ENCODE measurements at places on chromosomes 1 and 21.
A peak's percentile ranks its signal among the peaks of the same experiment; 100 is the strongest.

GRCh38 chr1:190212450-190212849, 265.2 kb downstream of the BRINP3 start:
- DNase-seq, result no peak

GRCh38 chr1:175127565-175127964, 59.9 kb downstream of the TNN start:
- DNase-seq, result no peak

- DNase-seq, result no peak
Measured at GRCh38 chr1:59052166-59052590, 244.7 kb upstream of the FGGY start.

DNA sequence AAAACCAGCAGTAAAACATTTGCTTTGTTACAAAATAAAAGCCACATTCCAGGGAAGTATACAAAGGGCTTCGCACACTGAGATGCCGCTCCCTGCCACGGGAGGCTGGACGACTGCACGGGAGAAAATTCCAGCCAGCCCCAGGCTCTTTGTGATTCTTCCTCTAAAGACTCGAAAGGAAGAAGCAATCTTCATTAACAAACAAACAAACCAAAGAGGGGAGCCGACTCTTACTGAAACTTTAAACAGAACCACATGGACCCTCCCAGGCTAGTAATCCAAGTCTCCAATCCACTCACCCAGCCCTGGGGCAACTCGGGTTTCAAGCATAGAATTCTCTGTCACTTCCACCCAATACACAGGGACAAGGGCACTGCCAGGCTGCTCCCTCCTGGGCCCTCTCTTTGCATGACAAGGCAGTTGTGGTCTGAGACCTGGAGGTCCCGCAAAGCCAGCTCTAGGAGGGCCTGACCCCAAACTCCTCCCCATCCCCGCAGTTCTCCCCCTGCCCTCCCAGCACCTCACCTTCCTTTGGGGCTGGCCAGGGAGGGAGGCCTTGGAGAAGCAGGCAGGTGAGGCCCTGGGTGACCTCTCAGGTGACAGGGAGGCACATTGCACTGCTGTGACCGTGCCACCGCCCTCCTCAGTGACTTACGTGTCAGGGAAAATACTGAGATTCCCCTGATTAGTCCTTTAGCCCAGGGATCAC, 26.6 kb upstream of the COL18A1 start:
- DNase-seq, result peak; percentile 53

GRCh38 chr1:247175458-247175857, 3.6 kb upstream of the ZNF124 start:
- DNase-seq, result no peak

GRCh38 chr1:225319871-225320270, 108.0 kb downstream of the LBR start:
- DNase-seq, result peak; percentile 35

DNA sequence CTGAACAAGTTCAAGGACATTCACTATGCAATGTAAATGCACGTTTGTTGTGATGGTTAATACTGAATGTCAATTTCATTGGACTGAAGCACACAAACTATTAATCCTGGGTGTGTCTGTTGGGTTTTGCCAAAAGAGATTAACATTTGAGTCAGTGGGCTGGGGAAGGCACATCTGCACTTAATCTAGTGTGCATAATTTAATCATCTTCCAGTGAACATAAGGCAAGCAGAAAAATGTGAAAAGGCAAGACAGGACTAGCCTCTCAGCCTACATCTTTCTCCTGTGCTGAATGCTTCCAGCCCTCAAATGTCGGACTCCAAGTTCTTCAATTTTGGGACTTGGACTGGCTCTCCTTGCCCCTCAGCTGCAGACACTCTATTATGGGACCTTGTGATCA, 40.1 kb downstream of the PRPF38A start:
- DNase-seq, result no peak

DNA sequence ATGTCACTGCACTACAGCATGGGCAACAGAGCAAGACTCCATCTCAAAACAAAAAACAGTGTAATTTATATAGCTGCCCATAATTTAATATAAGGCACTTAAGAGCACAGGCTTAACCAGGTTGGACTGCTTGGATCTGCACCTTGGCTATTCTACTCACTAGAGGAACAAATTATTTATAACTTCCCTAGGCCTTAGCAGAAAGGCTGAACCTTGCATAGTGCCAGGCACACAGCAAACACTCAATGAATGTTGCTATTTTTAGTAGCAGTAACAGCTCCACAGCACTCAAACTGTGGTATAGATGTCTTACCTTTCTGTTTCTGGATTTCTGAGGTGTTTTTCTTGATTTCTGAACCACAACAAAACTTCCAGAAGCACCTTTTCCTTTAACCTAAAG, 19.8 kb downstream of the HP1BP3 start:
- DNase-seq, result no peak

DNA sequence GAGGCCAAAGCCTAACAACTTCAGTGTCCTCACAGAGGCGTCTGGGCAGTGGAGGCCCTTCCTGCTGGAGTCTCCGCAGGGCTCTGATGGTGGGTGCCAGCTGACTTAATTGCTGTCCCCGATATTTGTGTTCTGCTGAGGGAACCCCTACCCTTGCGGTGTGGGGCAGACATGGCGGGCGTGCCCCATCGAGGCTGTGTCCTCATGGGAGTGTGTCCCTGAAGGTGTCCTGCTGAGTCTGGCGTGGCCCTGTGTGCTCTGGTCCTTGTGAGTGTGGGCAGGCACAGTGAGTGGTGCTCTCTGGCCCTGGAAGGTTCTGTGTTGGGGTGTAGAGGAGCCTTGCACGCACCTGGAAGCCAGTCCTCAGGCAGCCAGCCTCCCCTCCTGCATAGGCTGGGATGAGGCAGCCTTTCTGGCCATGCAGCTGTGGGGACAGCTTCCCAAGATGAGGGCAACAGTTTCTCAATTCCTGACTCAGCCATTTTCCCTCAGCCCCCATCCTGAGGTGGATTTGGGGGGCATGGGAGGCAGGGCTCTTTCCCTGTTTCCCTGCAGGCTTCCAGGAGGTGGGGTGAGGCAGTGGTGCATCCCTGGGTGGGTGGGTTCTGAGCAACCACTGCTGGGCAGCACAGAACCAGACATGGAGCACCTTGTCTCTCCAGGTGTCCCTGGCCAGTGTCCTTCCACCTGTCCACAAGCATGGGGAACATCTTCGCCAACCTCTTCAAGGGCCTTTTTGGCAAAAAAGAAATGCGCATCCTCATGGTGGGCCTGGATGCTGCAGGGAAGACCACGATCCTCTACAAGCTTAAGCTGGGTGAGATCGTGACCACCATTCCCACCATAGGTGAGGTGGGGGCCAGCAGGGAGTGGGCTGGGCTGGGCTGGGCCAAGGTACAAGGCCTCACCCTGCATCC, 6.5 kb downstream of the C1orf35 start:
- no peak for DNase-seq

DNA sequence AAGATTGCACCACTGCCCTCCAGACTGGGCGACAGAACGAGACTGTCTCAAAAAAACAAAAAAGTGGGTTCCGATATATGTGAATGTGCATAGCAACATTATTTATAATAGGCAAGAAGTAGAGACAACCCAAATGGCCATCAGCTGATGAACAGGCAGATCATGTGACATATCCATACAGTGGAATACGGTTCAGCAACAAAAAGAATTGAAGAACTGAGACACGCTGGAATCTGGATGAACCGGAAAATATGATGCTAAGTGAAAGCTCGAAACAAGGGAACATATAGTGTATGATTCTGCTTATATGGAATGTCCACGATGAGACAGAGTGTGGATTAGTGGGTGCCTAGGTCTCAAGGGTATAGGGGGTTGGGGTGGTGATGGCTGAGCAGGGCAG, 28.5 kb upstream of the MORC3 start:
- DNase-seq, result no peak

DNA sequence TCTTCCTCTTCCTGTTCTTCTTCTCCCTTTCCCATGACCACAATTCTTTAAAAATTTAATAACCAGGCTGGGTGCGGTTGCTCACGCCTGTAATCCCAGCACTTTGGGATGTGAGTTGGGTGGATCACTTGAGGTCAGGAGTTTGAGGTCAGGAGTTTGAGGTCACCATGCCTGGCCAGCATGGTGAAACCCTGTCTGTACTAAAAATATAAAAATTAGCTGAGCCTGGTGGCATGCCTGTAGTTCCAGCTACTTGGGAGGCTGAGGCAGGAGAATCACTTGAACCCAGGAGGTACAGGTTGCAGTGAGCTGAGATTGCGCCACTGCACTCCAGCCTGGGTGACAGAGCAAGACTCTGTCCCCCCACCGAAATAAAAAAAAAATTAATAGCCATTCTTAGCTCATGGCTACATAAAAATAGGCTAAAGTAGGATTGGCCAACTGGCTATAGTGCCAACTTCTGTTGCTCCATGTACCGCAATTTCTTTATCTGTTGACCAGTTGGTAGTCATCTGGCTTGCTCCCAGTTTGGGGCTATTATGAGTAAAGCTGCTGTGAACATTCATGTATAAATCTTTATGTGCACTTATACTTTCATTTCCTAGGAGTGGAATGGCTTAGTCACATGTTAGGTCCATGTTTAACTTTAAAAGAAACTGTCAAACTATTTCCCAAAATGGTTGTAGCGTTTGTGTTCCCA, 136.3 kb downstream of the PEX14 start:
- DNase-seq, result no peak

GRCh38 chr1:183304440-183305107, 113.6 kb downstream of the NMNAT2 start:
- DNase-seq, result no peak

- DNase-seq, result no peak
Measured at GRCh38 chr1:198276241-198276640, 119.4 kb downstream of the NEK7 start.

DNA sequence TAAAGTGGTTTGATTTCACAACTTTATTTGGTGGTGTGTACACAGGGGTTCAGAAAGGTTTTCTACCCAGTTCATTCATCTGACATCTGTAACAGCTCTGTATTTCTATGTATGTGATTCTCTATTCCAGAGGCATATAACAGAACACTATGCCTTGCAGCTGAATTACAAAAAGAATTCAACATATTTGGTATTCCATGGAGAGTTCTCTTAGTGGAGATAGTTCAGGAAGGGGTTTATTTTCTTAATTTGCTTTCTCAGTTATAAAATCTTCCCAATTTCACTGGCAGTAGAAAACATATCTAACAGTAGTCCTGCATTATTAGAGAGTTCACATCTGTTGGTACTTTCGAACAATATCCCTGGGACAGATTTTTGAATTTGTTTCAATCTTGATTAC, 207.9 kb upstream of the LYPLAL1 start:
- no peak for DNase-seq

DNA sequence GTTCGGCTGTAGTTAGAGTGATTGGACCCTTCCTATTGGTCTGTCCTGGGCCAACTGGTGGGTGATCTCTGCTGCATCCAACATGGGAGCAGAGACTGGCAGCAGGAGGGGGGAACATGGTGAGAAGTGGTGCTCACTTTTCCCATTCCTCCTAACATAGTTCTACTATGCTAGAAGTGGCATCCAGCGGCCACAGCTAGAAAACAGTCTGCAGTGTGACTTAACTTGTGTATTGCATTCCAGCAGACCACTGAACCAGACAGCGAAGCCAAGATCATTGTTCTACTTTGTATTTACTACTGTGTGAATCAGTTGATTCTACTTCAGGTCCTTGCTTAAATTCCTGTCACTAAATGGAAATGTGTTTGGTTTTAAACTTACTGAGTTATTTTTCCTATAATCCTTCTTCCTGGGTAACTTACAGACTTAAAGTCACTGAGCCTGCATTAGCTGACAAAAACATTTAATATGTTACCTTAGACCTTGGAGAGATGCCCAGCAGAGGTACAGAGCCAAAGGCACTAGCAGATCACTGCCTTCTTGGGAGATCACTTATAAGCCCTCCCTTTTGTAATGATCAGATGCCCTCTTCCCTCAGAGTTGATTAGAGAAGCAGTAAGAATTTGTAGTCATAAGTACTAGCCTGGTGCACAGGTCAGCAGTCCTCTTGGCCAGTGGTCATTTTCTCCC, 8.2 kb downstream of the FABP3 start:
- DNase-seq, result peak; percentile 85

- DNase-seq, result no peak
Measured at GRCh38 chr21:41695513-41695912, 71.3 kb downstream of the RIPK4 start.

DNA sequence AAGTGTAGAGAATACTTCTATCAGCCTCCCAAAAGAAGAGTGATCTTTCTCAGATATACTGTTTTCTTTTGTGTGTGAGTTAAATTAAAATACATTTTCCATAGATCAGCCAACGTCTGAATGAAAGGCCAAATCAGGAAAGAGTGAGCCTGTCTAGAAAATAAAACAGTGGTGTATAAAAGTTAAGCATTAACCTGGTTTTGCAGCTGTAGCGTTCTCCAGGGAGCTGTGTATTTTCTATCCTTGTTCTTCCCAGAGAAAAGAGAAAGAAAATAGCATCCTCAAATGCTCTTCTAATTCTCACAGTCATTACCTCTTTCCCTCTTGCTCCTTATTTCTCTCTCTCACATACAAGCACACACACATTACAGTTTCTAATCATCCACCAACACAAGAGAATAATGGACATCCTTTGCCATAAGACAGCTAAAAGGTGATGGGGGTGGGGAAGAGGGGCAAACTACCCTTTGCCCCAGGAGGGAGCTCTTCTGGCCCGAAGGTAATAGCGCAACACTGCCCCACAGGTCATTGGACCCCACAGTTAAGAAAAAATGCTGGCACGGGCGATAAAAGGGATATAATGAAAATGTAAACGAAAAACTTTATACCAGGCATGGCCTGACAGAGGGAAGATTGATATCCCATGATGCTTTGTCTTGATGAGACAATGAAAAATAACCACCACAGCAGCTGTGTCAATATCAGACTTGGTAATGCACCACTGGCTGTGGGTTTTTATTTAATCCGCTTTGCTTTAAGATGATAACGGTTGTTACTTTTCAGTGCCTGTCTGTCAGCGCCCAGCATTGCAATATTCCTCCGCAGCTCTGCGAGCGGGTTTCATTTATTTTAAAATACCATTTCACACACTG, 150.3 kb downstream of the NUF2 start:
- peak; percentile 28 for DNase-seq

DNA sequence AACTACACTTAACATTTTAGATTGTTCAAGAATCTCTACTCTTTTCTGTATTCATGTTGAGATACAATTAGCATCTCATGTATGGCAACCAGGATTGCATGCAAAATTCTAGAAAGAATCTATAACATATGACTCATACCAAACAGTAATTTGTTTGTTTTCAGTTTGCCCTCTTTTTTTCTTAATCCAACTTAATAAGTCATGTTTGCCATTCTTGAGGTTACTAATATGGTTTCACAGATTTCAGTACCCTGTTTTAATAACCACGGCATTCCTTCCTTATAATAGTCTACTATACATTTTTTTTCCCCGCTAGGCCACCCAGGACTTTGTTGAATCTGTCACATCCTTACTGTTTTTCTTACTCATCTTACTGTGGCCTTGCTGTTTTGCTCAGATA, 140.8 kb downstream of the FMN2 start:
- no peak for DNase-seq

DNA sequence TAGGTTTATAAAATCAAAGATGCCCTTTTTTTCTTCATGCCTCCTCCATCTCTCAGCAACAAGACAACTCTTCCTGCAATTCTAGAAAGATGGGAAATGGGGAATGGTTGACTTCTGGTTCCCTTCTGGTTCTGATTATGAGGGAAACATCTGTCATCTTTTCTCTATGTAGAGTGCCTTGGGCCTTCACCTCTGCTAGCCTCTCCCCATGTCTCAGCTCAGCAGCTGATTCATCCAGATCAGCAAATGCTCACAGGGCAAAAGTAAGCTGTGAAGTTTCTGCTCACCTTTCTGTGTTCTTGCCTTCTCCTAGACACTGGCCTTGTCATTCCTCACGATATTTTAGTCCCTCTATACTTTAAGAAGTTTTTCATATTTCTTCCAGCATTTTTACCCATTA, 17.8 kb upstream of the BECN2 start:
- no peak for DNase-seq

GRCh38 chr1:46181343-46182260, 5.3 kb upstream of the P3R3URF start:
- DNase-seq, result peak; percentile 81
